Mesothelial cell of epicardium (in vitro differentiated cells): ENCODE measurements at places on chromosomes 4 and X.

DNA sequence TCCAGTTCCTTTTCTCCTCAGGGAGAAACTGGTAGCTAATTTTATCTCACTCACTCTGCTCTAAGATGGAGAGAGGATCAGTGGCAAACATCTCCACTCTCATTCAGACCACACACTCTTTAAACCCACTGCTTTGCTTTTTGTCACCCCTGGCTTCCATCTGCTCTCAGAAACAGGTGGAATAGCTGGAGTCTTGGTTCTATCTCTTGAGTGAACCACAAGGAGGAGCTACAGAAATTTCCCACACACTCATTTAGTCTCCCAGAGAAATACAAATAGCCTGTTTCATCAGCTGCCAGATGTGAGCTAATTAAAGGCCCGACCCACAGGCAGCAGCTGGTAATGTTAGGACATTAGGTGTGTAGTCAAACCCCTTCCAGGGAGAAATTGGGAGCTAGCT, 96.6 kb downstream of the STPG2 start:
- no peak for DNase-seq

- DNase-seq = no peak
Measured at GRCh38 chr4:119233750-119234149, 21.2 kb downstream of the USP53 start.

- DNase-seq = no peak
Measured at GRCh38 chrX:70826715-70827114, 81.8 kb downstream of the TEX11 start.

GRCh38 chr4:140427919-140428471, 547 bp upstream of the CLGN start:
- no peak for DNase-seq

DNA sequence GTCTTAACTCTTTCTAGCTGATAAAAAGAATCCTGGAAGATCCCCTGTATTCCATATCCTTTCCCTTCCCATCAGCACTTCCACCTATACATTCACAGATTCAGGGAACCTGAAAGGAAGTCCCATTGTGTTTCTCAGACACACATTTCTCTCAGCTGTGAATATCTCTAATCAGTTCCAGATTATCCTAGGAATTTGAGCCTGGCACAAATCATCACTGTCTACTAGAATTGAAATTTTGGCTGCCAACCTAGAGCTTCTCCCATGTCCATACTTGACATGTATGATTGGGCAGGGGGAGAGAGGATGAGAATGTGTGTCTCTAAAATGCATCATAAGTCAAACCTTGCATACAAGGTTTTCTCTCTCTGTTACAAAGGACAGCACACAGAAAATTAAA, 53.1 kb downstream of the NDST3 start:
- no peak for DNase-seq

DNA sequence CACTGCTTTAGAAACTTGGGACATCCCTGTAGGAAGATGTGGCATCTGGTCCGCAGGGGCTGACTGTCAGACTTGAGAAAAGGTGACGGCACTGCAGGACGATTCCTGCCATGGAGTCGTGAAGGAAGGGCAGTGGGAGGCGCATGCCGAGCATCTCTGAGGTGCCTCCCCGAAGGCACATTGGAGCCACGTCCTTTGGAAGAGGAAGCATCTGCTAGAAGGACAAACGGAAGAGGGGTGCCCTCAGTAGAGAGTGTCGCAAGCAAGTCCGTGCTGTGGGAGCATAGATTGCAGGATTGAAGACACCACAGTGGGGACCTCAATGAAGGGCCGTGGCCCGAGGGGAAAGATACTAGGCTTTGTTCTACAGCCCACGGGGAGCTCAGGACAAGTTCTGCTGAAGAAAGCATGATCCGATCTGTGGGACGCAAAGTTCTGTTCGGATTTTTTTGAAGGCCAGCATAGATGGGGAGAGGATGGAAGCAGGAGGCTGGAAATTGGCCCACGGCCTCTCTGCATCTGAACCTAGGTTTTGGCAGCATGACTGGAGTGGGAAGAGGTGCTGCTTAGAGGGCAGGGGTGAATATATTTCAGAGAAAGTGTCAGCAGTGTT, 24.2 kb upstream of the HELT start:
- DNase-seq = no peak

GRCh38 chrX:78659955-78660354, 827 bp upstream of the RTL3 start:
- DNase-seq = no peak

GRCh38 chr4:26126143-26126718, 194.6 kb upstream of the RBPJ start:
- no peak for DNase-seq

GRCh38 chrX:45952030-45952429, 593.2 kb downstream of the ZNF674 start:
- no peak for DNase-seq

- DNase-seq = no peak
Measured at GRCh38 chr4:32189130-32189529, 1469.0 kb downstream of the PCDH7 start.

DNA sequence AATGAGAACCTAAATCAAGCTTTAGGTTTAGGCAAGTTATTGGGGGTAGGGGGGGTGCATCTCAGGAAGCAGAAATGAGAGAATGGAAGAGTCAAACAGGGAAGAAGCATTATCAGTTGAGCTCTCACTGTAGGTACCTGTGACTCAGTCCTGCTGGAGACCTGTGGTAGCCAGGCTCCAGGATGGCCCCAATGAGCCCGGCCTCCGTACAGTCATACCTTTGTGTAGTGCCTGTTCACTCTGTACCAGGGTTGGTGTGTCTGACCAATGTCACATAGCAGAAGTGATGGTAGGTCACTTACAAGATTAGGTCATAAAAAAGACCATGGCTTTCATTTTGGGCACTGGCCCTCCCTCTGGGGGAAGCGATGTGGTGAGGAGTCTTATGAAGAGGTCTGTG, 45.3 kb upstream of the NMU start:
- DNase-seq = no peak

GRCh38 chr4:145566086-145566708, 53.0 kb upstream of the MMAA start:
- no peak for DNase-seq

- no peak for DNase-seq
Measured at GRCh38 chr4:87580057-87580456, 28.3 kb upstream of the DSPP start.

DNA sequence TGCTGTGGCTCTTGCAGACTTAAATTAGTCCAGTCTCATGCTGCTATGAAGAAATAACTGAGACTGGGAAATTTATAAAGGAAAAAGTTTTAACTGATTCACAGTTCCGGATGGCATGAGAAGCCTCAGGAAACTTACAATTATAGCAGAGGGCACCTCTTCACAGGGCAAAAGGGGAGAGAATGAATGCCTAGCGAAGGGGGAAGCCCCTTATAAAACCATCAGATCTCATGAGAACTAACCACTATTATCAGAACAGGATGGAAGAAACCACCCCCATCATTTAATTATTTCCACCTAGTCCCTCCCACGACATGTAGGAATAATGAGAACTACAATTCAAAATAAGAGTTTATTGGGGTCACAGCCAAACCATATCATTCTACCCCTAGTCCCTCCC, 91.4 kb downstream of the GPR174 start:
- no peak for DNase-seq

GRCh38 chr4:95531141-95531540, 17.6 kb downstream of the UNC5C start:
- DNase-seq = no peak

DNA sequence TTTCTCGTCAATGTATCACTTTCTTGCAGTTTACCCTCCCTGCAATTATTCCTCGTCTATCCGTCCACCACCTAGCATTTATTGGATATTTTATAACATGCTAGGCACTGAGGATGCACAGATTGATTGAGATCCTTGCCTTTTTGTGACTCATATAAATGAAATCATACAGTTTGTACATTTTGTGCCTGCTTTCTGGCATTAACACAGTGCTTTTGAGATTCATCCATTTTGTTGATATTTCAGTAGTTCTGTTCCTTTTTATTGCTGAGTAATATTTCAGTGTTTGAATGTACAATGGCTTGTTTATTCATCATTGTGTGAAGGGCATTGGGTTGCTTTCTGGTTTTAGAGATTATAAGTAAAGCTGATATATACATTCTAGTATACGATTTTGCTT, 841 bp downstream of the TBC1D19 start:
- DNase-seq = no peak

DNA sequence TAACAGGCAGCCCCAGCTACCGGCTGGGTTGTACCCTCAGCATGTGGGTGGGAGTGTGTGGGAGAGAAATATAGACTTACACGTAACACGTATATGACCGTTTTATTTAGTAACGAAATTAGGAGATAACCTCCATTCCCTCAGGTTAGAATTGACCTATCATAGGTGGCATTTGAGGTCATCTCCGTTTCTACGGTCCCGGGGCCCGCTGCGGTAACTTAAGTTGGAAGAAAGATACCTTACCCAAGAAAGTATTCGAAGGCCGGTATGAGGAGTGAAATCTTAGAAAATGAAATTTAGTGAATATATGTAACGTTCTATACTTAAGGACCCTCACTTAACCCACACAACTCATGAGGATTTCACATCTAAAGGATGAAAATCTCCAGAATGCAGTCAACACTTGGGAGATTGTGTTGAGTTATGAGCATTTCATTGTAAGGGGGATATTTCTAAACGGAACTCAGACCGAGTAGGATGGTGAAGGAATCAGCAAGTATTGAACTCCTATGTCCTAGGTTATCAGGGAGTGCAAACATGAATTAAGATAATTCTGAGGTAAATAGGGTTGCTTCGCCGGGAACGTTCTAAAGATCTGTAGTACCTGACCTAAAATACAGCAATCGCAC, 891 bp downstream of the CISD2 start:
- no peak for DNase-seq
